ENCODE measurements at places on chromosomes 16 and 17. TPM values are rescaled to one million over a fixed set of nuclear protein-coding genes. Genes with fewer than 3 reads are reported as not detected.

The ZNF205 gene
- 15.5 TPM for total RNA-seq

The ASPHD1 gene
- 0.88 TPM for total RNA-seq

The DPEP1 gene
- 0.60 TPM for total RNA-seq

The HS3ST4 gene
- total RNA-seq = not detected

The KIAA0753 gene
- total RNA-seq = 20.1 TPM

The DECR2 gene
- total RNA-seq = 23.1 TPM

The KCNH6 gene
- total RNA-seq = not detected

The STH gene
- total RNA-seq = not detected

The MARF1 gene
- total RNA-seq = 54.3 TPM

The WSB1 gene
- 471 TPM for total RNA-seq

The GJC1 gene
- total RNA-seq = 39.7 TPM

The ZNF750 gene
- total RNA-seq = 0.23 TPM

The TMEM220 gene
- 10.4 TPM for total RNA-seq

The TNP2 gene
- total RNA-seq = not detected

Measured in endothelial cell of umbilical vein (primary cell).